ENCODE measurements at places on chromosomes 2 and 18.

- no peak for DNase-seq
These were observed 44.1 kb downstream of the EFR3B start for GRCh38 chr2:25085761-25086560.

GRCh38 chr2:190759749-190760213, 110.9 kb downstream of the NAB1 start:
- no peak for DNase-seq

DNA sequence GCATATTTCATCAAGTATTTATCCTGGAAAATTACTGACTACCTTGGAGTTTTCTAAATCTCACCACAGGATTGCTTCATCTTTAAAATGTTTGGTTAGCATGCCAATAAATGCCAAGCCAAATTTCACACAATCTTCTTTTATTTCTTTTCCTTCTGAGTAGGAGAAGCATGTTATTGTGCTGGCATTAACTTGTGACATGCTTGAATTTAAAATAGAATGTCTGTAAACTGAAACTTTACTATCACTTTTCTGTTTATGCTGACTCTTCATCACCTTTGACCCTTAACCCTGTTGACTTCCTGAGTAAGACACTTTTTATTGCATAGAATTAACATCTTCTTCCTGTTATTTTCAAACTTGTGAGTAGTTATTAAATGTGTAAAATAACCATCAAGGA, 56.2 kb upstream of the LRRTM4 start:
- DNase-seq, result no peak

DNA sequence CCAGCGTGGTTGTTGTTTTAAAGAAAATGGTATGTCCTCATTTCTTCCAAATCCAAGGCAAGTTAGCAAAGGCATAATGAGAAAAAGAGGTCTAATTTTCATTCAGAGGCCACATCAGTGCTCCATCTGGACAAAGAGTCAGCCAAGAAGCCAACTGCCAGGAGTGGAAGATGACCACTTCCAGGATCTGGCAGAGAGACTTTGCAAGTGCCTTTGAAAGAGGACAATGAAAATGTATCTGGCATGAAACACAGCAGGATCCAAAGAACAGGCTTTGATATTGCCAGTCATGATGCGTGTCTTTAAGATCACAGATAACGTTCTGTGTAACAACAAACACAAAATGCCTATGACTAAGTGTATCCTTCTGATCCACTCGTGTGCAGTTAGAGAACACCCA, 82.8 kb downstream of the AFF3 start:
- no peak for DNase-seq

DNA sequence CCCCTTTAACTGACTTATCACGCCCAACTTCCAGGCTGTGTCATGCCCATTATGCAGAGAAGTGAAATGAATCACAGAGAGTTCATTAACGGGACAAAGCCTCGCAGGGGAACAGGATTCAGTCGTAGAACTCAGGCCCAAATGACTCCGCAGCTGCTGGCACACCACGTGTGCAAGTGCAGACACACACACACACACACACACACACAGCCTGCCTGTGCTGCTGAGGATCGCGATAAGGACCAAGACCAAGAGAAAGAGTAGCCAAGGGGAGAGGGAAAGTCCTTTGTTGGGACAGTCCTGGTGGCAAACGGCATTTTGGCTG, 90.0 kb upstream of the TAF1B start:
- no peak for DNase-seq

GRCh38 chr2:203238292-203238703, 520 bp upstream of the CYP20A1 start:
- DNase-seq, result no peak

- DNase-seq, result no peak
These were observed 102.0 kb upstream of the LRATD1 start for GRCh38 chr2:14530506-14530905.

DNA sequence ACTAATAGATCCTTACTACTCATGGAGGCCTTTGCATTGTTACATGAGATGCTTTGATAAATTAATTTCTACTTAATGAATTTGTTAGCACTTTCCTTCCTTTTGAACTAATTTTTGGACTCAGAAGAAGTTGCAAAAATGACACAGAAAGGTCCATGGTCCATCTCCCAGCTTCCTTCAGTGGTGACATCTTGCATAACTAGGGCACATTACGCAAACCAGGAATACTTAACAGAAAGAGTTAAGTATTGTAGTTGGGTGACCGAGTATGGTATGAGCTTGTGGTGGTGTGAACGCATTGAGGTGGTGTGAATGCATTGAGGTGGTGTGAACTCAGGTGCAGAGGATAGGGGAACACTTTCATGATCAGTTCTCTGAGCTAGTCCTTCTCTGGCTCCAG, 151.1 kb upstream of the TWIST2 start:
- DNase-seq, result no peak

- no peak for DNase-seq
These were observed 132.7 kb downstream of the HDAC4 start for GRCh38 chr2:239268082-239268481.

GRCh38 chr18:25814841-25815458, 275.5 kb downstream of the SS18 start:
- DNase-seq, result no peak

DNA sequence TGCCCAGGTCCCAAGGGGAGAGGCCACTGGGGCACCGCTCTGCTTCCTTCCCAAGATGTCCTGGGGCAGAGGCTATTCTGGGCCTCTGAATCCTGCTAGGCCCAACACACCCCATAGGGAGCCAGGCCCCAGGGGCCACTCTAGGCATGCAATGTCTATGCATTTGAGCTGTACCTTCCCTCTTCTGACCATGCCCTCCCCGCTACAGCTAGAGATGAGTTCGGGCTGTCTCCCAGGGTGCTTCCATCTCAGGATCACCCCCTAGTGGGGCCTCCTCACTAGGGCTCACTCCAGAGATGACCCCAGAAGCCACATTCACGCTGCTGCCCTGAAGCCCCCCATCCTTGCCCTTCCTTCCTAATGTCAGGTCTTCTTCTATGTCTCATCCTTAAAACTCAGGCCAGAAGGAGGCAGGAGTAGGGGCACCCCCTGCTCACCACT, 54.4 kb downstream of the TNS1 start:
- no peak for DNase-seq

DNA sequence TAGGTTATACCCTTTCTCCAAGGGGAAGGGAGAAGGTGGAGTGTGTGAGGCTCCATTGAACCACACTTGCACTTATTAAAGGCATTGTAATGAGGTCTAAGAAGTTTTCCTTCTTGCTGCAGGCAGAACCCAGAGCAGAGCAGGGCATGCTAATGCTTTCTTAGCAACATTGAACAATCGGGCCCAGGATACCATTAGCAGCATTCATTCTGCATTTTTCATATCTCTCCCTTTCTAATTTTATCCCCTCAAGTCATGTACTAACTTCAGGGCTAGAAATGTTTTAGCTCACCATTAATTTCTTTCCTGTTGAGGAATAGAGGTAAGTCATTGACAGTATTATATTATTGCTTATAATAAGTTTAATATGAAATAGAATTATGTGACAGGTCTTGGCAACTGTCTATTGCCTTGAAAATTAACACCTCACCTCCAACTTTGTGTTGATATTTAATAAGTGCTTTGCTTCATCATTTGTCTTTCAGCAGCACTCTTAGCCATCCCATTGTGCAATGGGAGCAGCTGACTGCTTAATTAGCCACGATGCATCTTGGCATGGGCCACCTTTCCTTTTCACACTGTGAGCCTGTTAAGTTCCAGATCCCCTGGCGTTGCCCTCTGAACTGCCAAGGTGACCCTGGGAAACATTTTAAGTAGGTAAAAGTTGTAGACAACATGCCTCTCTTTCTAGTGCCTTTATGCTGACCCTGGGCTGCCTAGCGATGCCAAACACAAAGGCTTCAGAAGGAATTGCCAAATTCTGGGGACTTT, 300.8 kb upstream of the MEX3C start:
- DNase-seq, result no peak

DNA sequence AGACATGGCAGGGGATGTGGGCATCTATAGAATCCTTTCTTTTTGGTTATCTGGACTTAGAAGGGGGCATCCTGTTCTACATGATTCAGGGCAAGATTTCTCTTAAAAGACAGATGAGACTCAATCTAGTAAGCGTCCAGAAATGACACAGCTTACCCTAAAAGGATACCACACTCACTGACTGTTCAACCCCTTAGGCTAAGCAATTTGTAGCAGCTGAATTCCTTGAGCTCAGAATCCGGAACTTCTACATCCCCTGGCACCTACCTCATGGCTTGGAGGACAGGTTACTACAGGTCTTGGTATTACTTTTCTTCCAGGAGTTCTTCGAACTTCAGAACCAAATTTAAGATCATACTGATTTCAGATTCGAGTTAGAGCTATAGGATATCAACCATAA, 138.4 kb downstream of the LAMA3 start:
- DNase-seq, result no peak

- DNase-seq, result no peak
These were observed 151.3 kb downstream of the KCTD1 start for GRCh38 chr18:26397019-26397418.

DNA sequence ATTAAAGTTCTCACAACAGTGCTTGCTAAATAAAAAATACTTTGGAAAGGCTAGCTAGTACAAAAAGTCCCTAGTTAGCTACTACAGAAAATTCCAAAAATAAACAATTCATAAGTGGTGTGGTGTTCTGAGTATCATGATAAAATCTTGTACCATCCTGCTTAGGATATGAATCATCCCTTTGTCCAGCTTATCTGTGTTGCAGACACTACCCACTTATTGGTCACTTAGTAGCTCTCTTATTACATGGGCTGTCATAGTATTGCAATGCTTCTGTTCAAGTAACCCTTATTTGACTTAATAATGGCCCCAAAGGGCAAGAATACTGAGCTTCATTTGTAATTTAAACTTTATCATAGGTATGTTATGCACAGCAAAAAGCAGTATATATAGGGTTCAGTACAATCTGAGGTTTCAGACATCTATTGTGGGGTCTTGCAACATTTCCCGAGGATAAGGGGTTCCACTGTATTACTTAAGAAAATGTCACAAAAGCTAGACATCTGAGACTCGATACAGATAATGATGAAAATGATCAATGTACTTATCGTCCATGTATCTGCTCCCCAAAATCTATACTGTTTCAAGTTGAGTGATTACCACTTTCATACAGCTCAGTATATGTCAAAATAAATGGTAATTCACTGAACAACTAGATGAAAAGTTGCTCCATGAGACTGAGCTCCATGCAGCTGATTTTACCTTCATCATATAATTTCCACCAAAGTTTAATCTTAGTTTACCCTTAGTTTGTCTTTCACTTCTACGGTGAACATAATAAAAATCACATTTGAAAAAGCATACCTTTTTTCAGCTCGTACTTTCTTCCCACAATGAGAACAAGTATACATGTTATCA, 93.8 kb downstream of the C2orf74 start:
- DNase-seq, result no peak

DNA sequence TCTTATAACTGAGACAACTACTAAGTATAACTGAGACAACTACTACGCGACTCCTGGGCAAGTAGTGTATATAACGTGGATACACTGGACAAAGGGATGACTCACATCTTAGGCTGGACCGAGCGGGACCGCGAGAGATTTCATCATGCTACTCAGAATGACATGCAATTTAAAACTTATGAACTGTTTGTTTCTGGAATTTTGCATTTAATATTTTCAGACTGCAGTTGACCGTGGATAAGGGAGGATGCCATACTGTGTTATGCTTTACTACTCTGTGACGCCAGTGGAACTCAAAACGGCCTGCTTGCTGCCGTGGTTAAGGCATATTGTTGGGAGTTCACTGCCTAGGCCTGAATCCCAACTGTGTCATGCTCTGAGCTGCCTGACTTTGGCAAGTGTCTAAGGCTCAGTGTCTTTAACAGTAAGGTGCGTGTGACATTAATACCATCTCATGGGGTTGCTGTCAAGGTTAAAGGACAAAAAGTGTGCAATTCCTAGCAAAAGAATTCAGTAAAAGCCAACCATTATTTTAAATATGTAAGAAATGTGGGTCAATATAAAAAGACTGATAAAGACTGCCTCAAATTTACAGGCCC, 64.6 kb downstream of the BMP10 start:
- DNase-seq, result no peak

DNA sequence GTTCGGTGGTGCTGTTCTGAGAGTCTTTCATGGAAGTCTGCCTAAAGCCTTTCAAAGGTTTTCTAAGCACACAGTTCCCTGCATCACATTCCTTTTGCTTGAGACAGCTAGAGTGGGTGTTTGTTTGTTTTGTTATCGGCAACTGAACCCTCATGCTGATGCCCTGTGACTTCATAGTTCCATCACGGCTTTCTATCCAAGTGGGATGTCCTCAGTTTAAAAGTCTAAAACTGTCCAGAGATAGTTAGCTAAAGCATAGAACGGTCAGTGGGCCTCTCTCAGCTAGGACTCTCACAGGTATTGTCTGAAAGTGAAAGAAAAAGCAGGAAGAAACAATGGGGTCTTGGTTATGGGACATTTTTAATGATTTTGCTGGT, 337.3 kb downstream of the OSR1 start:
- DNase-seq, result no peak

DNA sequence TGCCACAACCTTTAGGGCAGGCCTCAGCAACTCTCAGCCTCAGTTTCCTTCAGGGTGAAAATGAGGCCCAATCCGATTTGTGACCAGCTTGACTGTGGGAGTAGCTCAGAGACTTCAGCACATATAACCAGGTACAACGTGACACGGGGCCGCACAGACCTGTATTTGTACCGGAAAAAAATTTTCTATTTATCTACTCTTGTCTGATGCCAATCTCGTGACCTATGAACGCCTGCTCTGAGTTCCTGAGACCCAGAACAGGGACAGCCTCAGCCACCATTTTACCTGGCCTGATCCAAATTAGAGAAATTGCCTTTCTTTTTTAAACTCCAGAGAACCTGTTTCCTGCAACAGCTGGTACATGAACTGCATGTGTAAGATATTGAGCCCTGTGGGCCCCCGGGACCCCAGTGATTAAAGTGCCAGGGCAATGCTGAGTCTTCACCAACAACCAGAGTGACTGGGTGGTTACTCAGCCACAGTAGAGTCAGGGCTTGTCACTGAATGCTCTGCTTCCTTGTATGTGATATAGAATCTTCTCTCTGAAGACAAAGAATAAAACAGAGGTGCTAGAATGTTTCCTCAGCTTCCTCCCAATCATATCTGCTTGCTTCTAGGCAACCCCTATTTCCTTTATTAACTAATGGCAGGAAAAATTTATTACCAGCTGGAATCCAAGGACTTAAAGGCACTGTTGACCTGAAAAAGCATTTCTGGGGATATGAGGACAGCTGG, 47.8 kb upstream of the FZD7 start:
- DNase-seq, result no peak

GRCh38 chr18:74714791-74715190, 117.1 kb downstream of the ZNF407 start:
- DNase-seq, result no peak

- peak; percentile 34 for DNase-seq
These were observed 125.5 kb upstream of the SIX2 start for GRCh38 chr2:45134726-45135125.

DNA sequence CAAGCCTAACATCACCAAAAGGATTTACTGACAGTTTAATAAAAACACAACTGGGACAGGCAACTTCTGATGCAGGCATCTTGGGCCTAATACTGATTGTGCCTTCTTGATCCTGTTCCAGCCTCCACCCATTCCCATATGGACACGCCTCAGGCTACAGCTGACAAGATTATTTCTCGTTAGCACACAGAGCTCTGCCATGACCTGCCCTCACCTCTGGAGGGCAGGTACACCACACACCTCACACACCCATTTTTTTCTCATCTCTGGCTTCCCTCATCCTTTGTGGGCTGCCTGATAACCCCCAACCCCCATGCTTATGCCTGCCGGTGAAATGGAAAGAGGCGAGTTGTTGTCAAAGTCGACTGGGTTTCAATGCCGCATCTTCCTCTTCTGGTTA, 147.0 kb downstream of the ANTXR1 start:
- no peak for DNase-seq
